ENCODE measurements at places on chromosomes 5 and 9.

- DNase-seq, result no peak
Measured at GRCh38 chr9:8709731-8710130, 910.2 kb upstream of the DMAC1 start.

DNA sequence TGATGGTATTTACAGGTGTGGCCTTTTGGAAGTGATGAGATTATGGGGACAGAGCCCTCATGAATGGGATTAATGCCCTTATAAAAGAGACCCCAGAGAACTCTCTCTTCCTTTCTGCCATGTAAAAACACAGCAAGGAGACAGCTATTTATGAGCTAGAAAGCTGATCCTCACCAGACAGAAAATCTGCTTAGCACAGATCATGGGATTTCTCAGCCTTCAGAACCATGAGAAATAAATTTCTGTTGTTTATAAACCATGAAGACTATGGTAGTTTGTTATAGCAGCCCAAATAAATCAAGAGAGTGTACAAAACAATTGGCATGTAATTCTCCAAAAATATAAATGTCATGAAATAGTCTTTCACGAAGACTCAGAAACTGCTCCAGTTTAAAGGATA lies 211.0 kb downstream of the PDE4D start:
- DNase-seq, result no peak

DNA sequence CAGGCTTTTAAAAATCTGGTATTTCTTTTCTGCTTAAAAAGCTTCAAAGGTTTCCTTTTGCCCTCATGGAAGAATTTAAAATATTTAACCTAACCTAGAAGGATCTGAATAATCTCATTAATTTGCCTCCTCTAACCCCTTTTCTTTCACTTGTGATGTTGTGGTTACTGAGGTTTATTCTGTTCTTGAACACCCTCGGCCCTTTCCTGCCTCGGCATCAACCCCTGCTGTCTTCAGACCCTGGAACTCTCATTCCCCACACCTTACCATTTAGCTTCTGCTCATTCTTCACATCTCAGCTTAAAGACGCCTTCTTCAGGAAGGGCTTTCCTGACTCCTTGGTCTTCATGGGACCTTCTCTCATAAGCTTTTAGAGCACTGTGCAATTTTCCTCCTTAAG lies 131.4 kb upstream of the MAN2A1 start:
- DNase-seq, result no peak

DNA sequence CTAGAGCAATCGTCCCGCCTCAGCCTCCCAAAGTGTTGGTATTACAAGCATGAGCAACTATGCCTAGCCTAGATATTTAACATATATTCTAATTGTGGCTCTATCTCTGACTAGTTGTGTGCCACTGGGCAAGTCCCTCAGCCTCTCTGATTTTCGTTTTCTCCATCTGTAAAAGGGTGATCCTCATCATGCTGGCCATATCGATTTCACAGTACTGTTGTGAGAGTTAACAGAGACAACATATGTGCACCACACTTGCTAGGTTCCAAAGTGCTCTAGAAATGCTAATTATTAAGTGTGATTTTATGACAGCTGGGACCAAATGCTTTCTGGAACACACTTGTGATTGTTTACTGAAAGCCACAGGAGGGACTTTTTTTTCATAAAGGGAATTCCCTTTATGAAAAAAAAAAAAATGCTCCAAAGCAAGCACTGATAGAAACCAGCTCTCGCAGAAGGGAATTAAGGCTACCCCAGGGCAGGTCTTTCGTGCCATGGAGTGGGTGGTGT lies 78.5 kb upstream of the EPB41L4B start:
- no peak for DNase-seq

DNA sequence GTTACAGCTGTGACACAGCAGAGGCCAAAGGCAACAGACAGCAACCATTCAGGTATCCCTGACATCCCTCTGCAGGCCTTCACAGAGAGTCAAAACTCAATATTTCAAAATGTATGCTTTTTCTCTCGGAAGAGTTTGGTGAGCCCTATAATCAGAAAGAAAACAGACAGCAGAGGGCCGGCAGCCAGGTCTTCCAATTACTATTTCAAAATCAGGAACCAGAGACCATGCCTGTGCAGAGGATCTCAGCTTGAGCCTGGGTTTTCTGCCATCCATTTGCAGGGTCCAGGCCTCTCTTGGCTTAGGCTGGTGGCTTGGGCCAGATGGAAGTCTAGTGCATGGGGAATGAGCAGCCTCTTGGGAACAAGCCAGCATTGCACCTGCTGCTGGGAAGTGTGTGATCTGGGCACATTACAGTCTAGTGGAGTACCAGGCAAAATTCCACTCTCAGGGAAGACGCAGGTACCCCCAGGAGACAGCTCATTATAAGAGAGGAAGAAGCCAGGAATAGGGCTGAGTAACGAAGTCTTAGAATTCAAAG lies 231.3 kb downstream of the ENC1 start:
- no peak for DNase-seq

GRCh38 chr9:84170521-84171141 lies 169.9 kb downstream of the SLC28A3 start:
- no peak for DNase-seq

GRCh38 chr5:118628660-118629354 lies 359.5 kb downstream of the DTWD2 start:
- DNase-seq, result no peak

DNA sequence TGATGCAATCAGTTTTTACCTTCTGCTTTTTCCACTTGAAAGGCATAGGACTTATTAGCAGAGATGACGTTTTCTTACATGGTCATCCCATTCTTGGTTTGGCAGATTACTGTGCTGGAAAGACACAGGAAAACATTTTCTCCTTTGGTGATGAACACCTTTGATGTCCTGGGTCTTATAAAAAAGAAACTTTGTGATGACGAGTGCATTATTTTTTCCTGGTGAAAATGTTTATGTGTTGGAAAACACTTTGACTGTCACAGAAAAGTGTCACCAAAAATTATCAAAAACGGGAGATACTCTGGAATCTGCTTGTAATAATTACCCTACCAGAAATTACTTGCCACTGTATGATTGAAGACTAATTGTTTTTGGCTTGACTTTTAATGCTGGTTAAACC lies 2020.9 kb downstream of the MAT2B start:
- no peak for DNase-seq

GRCh38 chr5:39014561-39014960 lies 59.6 kb downstream of the RICTOR start:
- DNase-seq, result no peak

- DNase-seq, result no peak
Measured at GRCh38 chr9:18569941-18570630, 96.1 kb downstream of the ADAMTSL1 start.

- DNase-seq, result no peak
Measured at GRCh38 chr9:120438836-120439546, 141.0 kb downstream of the CDK5RAP2 start.

Data from activated T-helper 1 cell treated with anti-CD3 and anti-CD28 coated beads, Interleukin-2, amount 50 U/mL, for 16 hours (primary cell).